8988T (cell line): ENCODE measurements at places on chromosomes 1 and 21.

DNA sequence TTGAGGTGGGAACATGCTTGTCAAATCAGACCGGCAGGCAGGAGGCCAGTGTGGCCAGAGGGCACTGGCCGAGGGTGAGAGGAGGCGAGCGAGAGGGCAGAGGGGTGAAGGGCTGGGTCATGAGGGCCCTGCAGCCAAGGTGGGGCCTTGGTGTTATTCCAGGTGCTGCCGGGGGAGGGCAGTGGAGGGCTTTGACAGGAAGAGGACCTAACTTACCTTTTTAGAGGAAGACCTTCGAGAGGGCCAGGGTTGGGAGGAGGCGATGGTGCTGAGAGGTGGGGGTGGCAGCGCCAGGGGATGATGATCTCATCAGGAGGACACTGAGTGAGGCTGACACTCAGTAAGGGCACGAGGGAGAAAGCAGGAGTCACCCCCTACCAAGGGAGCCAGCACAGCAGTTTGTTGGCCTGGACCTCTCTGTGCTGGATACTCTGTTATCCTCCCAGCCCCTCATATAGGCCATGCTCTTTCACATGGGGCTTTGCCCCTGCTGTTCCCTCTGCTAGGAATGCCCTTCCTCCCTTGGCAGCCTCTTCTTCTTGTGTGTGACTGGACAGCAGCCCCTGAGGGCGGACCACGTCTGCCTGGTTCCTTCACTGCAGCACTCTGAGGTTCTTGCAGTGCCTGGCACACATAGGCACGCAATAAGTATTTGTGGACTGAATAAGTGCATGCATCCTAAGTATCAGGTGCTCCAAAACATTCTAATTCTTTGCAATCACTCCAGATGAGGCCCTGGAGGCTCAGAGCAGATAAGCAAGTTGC is 7.5 kb upstream of the TTC22 start:
- DNase-seq, result no peak

- DNase-seq, result no peak
Measured at GRCh38 chr21:17513214-17514123, 626 bp downstream of the CXADR start.

DNA sequence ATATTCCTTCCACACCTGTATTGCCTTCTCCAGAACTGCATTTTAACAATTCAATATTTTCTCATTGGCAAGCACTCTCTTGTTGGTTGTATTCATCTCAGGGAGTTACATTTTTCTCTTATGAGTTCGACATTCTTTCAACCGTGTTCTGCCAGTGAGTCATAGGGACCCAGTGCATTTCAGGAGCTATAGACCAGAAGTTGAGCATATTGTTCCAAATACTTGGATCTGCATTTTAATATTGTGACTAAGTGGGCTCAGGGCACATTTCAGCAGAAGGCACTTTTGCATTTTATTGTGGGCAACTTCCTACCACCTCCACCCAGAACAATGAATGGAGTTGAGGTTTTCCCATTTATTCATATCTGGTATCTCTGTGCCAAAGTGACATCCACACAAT is 132.8 kb downstream of the TNFSF18 start:
- no peak for DNase-seq

DNA sequence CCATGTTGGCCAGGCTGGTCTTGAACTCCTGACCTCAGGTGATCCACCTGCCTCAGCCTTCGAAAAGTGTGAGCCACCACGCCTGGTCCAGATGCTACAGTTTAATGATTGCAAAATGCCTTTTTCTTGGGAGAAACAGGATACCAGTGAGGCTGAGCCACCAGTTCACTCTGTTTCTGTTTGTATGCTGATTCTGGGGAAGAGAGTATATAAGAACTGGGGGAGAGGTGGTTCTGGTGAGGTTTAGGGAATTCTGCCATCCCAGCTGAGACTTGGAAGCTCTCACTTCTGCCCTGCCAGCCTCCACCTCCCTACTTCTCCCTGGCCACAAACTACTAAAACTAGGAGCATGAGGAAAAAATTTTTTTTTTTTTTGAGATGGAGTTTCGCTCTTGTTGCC is 8.1 kb upstream of the PMF1 start:
- DNase-seq, result no peak

GRCh38 chr1:204359131-204359473 is 627 bp downstream of the PLEKHA6 start:
- no peak for DNase-seq
